ENCODE measurements at places on chromosomes 3 and 15. TPM values are rescaled to one million over a fixed set of nuclear protein-coding genes. Genes with fewer than 3 reads are reported as not detected.
A peak's percentile ranks its signal among the peaks of the same experiment; 100 is the strongest.

Gene CAMKV
- total RNA-seq: not detected

Gene SLC28A1
- total RNA-seq: not detected

Gene TRH
- not detected for total RNA-seq

- no peak for DNase-seq
Observed at GRCh38 chr3:190309414-190309813, 12.8 kb downstream of the CLDN1 start.

DNA sequence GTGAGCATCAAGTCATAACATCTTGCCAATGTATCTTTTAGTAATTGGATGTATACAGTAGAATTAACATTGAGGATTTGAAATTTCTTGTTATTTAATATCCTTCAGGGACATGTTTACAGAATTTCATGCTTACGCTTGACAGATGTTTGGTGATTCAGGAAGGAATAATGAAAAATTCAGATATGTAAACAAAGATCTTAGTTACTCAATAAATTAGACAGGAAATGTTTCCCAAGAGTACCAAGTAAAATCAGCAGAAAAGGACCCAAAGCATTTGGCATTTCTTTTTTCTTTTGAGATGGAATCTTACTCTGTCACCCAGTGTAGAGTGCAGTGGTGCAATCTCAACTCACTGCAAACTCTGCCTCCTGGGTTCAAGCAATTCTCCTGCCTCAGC is 4.7 kb upstream of the COL6A5 start:
- DNase-seq: no peak

DNA sequence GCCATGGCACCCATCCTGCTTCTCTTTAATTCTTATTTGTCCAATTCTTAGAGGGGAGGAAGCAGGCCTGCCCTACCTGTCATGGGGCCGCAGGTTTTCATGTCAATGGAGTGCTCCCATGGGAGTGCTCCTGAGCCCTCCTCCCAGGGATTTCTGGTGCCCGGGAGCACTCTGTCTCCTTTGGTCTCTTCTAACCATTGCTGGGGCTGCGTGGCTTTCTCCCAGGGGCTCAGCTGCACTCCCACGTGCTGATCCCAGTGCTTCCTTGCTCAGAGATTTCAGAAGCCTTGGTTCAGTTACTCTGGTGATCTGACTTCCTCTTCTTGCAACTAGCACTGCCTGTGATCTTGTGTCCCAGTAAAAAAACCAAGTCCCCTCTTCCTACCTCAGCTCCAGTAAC is 68.0 kb upstream of the ARL8B start:
- no peak for DNase-seq

Gene HTR3E
- not detected for total RNA-seq

DNA sequence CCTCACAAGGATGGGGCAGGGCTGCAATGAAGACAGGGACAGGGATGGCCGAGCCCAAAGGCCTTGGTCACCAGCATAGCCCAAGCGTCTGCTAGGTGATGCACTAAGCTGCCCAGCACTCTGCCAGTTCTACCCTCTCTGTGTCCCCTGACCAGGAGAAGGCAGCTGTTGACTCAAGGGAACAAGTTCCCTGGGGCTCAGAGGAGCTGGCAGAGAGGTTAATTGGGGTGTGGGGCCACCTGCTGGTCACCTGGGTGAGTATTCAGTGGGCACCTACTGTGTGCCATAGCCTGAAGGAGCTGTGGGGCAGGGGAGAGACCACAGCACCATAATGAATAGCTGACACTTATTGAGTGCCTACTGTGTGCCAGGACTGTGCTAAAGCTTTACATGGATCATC is 22.0 kb upstream of the DOCK3 start:
- DNase-seq: peak; percentile 35

- DNase-seq: no peak
Observed at GRCh38 chr3:24258727-24259600, 235.7 kb downstream of the THRB start.

DNA sequence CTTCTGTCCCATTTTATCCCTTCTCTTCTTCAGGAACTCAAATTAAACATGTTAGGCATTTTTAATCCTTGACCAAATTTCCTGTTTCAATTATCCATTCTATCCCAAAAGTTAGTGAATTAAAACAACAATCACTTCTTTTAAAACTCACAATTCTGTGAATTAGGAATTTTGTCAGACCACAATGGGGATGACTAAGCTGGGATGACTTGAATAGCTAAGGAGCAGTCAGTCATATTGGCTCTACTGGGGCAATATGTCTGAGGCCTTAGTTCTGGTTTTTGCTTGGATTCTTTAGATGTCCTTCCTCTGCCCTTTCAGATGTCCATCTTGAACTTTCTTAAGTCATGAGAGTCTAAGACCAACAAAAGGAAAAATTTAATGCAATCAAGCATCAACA is 178.2 kb upstream of the TGFBR2 start:
- DNase-seq: no peak

All from naive thymus-derived CD4-positive, alpha-beta T cell (primary cell).